ENCODE measurements at places on chromosomes 4 and X.

DNA sequence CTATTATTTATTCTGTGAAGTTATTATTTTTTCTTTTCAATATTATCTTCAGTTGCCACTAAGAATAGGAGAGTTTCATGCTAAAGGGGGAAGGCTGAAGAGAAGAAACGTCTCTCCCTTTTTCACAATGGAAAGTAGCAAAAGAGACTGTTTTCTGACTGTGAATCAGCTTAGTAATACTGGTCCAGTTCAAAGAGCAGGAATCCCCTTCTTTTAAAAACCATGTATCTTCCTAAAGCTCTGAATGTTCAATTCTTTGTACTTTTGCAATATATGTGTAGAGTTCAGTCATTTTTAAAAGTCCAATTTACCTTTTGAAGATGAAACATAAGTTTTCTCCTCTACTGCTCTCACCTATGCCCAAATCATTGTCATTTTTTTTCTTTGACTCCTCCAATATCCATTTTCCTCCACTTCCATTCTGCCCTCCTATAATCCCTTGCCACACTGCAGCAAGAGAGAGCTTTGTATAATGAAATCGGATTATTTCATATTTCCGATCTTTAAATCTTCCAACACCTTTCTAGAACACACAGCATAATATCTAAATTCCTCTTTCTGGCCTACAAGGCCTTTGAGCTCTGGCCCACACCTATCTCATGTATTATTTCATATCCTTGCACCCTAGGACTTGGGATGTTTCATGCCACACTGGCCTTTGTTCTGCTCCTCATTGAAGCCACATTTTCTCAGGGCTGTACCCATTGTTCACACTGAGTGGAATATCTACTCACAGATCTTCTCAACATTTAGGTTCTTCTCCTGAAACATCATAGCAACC is 195.3 kb downstream of the CAMK2D start:
- DNase-seq: no peak

DNA sequence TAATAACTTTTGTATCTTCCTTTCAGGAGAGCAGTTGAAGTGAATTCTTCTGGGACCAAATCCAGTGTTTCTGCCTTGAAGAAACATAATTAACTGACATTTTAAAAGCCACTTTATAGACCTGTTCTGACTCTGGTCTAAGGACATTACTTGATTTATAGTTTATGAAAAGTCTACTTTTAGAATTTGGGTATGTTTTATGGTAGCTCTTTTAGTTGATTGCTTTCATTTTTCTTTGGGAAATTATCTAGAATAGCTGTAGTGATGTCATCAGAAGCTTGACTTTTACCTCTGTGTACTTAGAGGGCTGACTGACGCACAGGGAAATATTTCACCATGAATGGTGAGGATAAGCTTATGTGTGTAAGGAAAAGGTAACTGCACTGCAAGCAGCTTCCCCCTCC is 131.8 kb upstream of the LIMCH1 start:
- no peak for DNase-seq

DNA sequence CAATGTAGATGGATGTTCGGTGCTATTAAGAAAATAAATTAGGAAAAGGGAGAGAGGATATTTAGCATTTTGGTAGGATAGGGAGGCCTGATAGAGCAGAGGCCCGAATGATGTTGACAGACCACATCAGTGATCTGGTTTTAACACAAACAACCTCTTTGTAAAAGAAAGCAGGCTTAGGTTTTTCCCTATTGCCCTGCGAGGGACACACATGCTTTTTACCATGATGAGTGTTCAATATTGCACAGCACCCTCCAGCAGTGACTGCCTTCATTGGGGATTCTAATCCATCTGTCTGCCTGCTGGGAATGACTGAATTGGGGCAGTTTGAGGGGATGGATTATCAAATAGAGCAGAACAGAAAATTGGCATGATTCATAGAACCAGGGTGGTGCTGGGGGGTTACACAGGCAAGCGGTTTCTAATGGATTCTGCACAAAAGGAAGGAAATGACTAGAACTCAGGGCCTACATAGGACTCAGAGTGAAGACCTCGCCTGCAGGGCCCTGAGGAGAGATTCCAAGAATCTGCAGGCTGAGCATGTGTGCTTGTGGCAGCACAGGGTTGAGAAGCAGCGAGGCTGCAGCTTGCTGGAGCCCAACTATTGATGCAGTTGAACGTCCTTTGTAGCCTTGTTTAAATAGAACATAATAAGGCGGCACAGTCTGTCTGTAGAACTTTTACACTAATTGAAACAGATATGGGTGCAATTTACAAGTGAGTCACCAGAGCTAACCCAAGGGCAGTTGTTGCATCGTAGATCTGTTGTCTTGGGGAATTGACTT is 58.0 kb downstream of the RHOH start:
- no peak for DNase-seq

DNA sequence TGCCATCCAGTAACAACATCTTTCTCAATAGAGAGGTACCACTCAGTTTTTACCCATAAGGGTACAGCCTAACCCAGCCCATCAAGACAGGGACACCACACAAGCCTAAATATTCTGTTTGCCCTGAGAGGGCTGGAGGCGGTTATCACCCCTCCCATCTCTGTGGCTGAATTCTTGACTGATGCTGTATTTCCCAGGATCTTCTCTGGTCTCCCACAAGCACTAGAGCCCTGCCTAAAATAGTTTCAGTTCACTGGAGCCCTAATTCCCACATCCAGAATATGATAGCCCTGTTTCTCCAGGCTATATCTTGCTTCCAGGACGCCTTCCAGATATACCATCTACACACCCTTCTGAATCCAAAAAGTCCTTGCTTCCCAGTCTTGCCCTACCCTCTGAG is 91.6 kb upstream of the NMU start:
- no peak for DNase-seq

GRCh38 chr4:139176302-139177048 is 543 bp downstream of the ELF2 start:
- DNase-seq: peak; percentile 68

- no peak for DNase-seq
These were observed 239.1 kb downstream of the FRAS1 start for GRCh38 chr4:78296261-78296660.

DNA sequence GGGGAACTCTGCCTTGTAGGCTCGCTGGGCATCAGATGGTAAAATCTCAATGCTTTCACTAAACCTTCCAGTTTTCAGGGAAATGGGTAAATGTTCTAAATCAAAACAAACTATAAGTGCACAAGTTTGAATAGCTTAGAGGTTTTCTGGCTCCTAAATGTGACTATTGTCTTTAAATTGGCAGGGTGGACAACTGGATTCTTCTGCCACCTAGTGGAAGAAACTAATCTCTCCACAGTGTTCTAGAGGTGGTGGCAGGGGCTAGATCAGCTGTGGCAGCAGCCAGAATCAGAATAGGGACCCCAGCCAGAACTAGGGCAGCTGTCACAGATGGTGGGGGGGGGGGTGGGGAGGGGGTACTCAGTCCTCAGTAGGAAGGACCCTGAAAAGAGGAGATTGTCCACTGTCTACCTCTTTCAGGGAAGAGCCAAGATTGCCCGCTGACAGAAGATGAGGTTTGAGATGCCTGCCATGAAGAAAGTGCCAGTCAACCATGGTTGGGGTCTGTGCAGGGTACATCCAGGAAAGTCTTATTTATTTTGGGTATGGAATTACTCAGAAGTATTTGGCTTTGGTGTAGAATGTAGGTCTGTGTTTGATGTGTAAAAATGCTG is 201.4 kb downstream of the CCNG2 start:
- DNase-seq: peak; percentile 73

DNA sequence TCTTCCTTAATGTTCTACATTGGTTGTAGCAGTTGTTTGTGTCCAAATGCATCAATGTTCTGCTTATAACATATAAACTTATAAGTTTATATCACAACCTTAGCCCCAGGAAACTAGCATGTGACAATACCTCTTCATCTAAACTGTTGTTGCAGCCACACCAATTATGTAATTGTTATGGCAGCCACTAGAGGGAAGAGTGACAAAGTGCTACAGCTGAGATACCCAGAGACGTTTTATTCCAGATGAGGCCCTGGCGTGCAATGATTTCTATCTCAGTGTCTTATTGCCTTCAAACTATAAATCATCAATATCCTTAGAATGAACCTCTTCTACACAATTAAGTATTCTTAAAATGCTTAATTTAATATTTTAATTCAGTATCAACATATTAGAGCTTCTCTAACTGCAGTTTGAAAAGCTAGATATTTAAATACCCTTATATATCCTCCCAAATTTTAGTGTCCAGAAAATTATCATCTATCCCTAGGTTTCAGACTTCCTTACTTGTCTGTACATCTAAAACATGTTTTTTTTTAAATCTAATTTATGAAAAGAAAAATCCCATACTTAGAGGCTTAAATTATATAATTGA is 171.6 kb downstream of the PCDH10 start:
- DNase-seq: peak; percentile 57

DNA sequence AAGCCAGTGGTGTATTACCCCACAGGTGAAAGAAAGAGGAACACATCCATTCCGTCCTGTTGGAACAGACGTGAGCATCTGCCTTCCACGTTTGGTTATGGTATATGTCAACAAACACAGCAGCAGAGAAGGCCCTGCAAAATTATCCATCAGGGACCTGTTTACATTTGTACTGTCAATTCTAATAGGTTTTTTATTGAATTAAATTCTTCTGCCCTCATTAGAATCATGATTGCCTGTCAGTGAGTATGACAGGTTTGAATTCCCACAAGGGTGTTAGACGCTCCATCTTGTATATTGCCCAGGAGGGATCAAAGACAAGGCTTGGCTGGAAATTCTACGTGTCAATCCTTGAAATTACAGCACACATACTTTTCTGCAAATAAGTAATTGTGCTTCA is 339.9 kb upstream of the NOCT start:
- no peak for DNase-seq

GRCh38 chrX:13048280-13048679 is 3.9 kb upstream of the FAM9C start:
- no peak for DNase-seq

GRCh38 chrX:50483283-50483682 is 12.7 kb upstream of the DGKK start:
- DNase-seq: no peak

GRCh38 chr4:157425897-157426296 is 205.4 kb downstream of the GRIA2 start:
- DNase-seq: no peak

DNA sequence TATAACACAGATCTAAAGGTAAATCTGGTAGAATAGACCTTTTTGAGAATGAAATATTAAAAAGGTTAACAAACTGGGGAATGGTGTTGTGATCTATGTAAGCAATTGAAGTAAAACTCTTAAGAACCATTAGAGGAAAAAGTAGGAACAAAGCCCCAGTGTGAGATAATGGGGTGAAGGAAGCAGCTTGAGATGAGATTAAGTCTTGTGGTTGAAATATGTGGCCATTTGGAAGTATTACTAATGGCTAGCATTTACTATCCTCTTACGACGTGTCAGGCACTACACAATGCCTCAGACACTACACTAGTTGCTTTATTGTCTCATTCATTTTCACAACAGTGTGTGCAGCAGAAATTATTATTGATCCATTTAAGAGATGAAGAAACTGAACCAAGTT is 25.9 kb upstream of the NDNF start:
- no peak for DNase-seq

DNA sequence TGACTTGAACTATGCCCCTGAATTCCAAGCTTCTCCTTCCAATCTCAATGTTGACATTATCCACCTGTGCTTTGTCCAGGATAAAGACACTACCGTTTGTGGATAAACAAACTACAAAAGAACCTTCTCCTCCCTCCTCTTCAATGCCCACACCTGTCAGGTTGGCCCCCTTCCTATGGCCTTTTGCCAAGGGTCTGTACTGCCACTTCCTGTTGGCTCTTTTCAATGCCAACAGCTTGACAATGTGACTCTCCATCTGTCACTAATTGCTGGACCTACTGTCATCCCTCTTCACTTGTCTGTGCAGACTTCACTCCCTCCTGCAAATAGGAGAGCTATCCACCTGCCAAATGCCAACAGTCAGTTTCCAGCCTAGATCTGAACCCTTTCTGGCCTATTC is 35.8 kb upstream of the MID1 start:
- no peak for DNase-seq

GRCh38 chr4:108080747-108081146 is 88.0 kb downstream of the LEF1 start:
- no peak for DNase-seq

GRCh38 chr4:998096-998691 is 5.0 kb upstream of the SLC26A1 start:
- no peak for DNase-seq

DNA sequence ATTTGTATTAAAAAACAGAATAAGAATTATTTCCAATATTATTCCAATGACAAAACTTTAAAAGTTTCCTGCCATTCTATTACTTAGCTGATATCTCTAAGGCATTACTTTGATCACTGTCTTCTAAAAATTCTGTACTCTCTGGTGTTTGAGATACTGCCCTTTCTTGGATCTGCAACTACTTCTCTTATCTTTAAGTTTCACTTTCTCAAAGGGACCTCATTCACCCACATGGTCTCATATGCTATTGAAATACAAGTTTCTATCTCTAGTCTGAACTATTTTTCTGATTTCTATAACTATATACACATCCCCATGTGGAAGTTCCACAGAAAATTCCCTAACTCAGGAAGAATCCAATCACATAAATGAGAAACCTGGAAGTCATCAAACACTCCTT is 22.2 kb downstream of the TMPRSS11E start:
- no peak for DNase-seq

GRCh38 chrX:39688576-39689375 is 409.0 kb downstream of the BCOR start:
- DNase-seq: peak; percentile 80

GRCh38 chr4:139184129-139184528 is 7.1 kb upstream of the ELF2 start:
- DNase-seq: no peak

DNA sequence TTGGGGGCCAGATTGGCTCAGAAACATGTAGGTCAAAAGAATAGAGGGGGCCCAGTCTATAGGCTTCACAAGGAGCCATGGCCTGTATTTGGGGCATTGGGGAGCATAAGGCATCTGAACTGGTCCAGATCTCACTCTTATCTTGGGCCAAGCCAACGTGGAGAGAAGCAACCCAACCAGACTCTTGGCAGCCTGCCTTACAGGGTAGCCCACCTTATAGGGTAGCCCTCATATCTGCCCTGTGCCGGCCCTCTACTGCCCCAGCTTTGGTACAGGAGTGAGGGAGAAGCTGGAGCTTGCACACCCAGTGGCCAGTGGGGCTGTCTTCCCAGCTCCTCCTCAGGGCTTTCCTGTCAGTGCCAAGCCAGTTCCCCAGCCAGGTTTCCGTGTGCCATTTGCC is 142.2 kb downstream of the AMMECR1 start:
- DNase-seq: no peak

DNA sequence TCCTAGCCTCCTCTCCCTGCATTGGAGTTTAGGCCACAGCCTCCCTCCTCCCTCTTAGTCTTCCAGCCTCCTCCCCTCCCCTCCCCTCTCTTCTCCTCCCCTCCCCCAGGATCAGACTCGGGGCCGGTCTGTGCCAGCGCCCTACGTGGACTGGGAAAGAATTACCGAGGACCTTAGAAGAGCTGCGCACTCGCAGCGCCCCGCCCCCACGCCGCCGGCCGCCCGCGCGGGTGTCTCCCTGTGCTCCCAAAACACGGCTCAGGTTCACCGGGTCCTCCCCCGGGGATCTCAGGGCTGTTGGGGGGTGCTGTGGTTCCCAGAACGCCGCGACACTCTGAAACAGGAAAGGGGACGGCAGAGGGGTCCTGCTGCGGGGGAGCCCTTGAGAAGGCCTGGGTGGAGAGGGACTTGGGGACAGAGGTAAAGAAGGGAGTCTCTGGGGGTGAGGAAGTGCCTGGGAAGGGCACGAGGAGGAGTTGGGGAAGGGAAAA is 122.3 kb upstream of the TBL1X start:
- DNase-seq: peak; percentile 81

- DNase-seq: no peak
These were observed 48.1 kb downstream of the DCLK2 start for GRCh38 chr4:150126201-150126863.

Data from iPS-NIHi11 (cell line).